Endothelial cell (in vitro differentiated cells): ENCODE measurements at places on chromosomes 11 and 22. TPM values are rescaled to one million over a fixed set of nuclear protein-coding genes. Genes with fewer than 3 reads are reported as not detected.

DNA sequence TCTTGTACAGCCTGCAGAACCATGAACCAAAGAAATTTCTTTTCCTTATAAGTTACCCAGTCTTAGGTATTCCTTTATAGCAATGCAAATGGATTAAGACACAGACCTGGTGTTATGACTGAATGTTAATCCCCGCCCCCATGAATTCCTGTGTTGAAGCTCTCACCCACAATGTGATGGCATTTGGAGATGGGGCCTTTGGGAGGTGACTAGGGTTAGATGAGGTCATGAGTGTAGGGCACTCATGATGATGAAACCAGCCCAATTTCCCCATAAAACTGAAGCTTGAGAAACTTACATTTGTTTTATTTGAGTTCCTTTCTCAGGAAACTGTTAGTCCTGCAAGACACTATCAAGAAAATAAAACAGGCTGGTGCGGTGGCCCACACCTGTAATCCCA is 115.8 kb upstream of the THY1 start:
- DNase-seq, result no peak

DNA sequence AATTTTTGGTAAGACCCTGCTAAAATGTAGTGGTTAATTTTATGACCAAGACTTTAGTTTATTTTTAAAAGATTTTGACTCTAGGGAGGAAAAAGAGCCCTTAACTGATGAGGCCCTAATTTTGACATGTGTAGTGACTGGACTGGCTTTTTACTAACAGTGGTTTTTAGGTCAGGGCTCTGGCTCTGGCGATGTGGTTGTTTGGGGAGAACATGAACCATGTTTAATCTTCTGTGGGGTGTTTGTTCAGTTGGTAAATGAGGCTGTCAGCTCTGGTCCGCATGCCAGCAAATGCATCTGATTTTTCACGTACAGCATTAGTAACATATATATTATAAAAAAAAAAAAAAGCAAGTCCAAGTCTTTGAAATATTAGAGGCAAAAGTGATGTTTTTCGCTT is 104.3 kb downstream of the EXT2 start:
- no peak for DNase-seq

The CTNND1 gene
- 350 TPM for total RNA-seq

GRCh38 chr11:112216561-112217105 is 9.6 kb upstream of the PTS start:
- no peak for DNase-seq

The GDPD4 gene
- total RNA-seq, result not detected

GRCh38 chr22:50610581-50610980 is 10.0 kb downstream of the MAPK8IP2 start:
- DNase-seq, result no peak
